ENCODE measurements at places on chromosomes 5 and 9. TPM values are rescaled to one million over a fixed set of nuclear protein-coding genes. Genes with fewer than 3 reads are reported as not detected.

- no peaks in the 10 kb centered on the region for H3K36me3 ChIP-seq
- no peak overlapping the region for H3K4me3 ChIP-seq
- no peak overlapping the region for H3K27ac ChIP-seq
- no peak for DNase-seq
- H3K4me1 ChIP-seq = no peaks in the 10 kb centered on the region
- H3K27me3 ChIP-seq = no peaks in the 10 kb centered on the region
These were observed 27.7 kb upstream of the TAS2R1 start for GRCh38 chr5:9657819-9658218.

- peak overlapping the region; percentile 36 for H3K27ac ChIP-seq
- no peaks in the 10 kb centered on the region for H3K36me3 ChIP-seq
- H3K4me1 ChIP-seq = peaks cover 14% of the 10 kb centered on the region
- no peaks in the 10 kb centered on the region for H3K27me3 ChIP-seq
These were observed 20.0 kb upstream of the CREBRF start for GRCh38 chr5:173035904-173036707.

DNA sequence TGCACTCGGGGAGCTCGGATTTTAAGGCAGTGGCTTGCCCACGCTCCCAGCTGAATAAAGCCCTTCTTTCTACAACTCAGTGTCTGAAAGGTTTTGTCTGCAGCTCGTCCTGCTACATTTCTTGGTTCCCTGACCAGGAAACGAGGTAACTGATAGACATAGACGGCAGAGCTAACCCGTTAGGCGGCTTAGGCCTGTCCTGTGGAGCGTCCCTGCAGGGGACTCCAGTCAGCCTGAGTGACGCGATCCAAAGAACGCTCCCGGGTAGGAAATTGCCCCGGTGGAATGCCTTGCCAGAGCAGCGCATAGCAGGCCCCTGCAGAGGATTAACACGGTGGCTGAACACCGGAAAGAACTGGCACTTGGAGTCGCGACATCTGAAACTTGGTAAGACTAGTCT lies 1.8 kb upstream of the SELENOP start:
- DNase-seq = no peak
- H3K4me3 ChIP-seq = no peak overlapping the region
- H3K36me3 ChIP-seq = no peaks in the 10 kb centered on the region
- H3K4me1 ChIP-seq = no peaks in the 10 kb centered on the region
- no peak overlapping the region for H3K27ac ChIP-seq

DNA sequence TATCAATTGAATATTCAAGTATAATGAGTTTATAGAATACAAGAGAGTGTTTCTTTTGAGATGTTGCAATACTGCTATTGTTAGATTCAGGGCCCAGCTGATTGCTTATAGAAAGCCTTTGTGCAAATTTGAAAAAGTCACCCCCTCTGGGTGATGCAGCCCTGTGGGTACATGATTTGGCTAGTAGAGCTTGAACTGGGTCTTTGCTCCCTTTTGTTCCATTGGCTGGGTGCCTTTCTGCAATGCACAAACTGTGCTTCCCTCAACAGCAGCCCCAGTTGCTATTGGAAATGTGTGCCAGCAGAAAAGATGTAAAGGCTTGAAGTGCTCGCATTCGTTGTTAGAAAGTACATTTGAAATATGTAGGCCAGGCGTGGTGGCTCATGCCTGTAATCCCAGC lies 61.8 kb upstream of the CEMIP2 start:
- no peak overlapping the region for H3K4me3 ChIP-seq
- peaks cover 2% of the 10 kb centered on the region for H3K27me3 ChIP-seq
- no peaks in the 10 kb centered on the region for H3K4me1 ChIP-seq
- H3K36me3 ChIP-seq = no peaks in the 10 kb centered on the region
- DNase-seq = no peak
- no peak overlapping the region for H3K27ac ChIP-seq

Gene BAAT
- total RNA-seq = not detected

Gene MSANTD3
- total RNA-seq = 88.5 TPM

Gene PCDHB10
- total RNA-seq = 0.62 TPM
